ENCODE measurements at places on chromosomes 12 and 14.

DNA sequence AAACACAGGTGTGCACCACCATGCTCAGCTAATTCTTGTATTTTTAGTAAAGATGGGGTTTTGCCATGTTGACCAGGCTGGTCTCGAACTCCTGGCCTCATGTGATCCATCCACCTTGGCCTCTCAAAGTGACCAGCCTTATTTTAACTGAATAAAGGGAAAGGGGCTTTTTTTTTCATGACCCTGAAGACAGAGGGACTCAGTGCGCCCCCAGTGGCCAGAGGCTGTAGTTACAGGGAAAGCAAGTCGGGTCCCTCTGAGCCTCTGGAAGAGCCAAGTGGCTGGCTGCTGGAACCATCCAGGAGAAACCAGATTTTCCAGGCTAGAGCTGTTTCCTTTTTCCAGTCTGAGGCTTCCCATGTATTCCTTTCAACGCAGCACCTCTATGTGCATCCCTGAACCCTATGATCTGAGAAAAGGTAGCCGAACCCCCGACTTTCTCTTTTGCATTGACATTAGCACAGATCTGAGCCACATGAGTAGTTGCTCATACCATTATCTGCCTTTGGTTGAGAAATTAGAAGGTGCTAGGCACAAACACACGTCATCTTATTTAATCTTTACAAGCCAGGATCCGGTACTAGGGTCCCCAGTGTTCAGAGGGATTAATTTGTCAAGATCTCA, 342.7 kb downstream of the CACNA1C start:
- DNase-seq, result no peak

GRCh38 chr12:57309420-57309819, 58.4 kb upstream of the STAC3 start:
- DNase-seq, result no peak

- DNase-seq, result no peak
Observed at GRCh38 chr14:105067140-105067968, 2.1 kb upstream of the GPR132 start.

- no peak for DNase-seq
Observed at GRCh38 chr12:7344833-7345606, 41.1 kb downstream of the ACSM4 start.

GRCh38 chr12:53207042-53207441, at the start of gene ITGB7:
Gene ITGB7, minus strand, starts transcription at chr12:53207251. Its CDS starts 6,808 bp downstream, at chr12:53200443.
- no peak for DNase-seq

GRCh38 chr12:26692407-26692806, 140.6 kb downstream of the ITPR2 start:
- DNase-seq, result no peak

GRCh38 chr12:47112679-47113078, 32.9 kb upstream of the AMIGO2 start:
- no peak for DNase-seq

- DNase-seq, result no peak
Observed at GRCh38 chr14:98890556-98891340, 381.2 kb downstream of the BCL11B start.

- DNase-seq, result no peak
Observed at GRCh38 chr12:2641207-2641606, 153.6 kb upstream of the FKBP4 start.

- DNase-seq, result no peak
Observed at GRCh38 chr12:6364044-6364374, 11.4 kb downstream of the SCNN1A start.

DNA sequence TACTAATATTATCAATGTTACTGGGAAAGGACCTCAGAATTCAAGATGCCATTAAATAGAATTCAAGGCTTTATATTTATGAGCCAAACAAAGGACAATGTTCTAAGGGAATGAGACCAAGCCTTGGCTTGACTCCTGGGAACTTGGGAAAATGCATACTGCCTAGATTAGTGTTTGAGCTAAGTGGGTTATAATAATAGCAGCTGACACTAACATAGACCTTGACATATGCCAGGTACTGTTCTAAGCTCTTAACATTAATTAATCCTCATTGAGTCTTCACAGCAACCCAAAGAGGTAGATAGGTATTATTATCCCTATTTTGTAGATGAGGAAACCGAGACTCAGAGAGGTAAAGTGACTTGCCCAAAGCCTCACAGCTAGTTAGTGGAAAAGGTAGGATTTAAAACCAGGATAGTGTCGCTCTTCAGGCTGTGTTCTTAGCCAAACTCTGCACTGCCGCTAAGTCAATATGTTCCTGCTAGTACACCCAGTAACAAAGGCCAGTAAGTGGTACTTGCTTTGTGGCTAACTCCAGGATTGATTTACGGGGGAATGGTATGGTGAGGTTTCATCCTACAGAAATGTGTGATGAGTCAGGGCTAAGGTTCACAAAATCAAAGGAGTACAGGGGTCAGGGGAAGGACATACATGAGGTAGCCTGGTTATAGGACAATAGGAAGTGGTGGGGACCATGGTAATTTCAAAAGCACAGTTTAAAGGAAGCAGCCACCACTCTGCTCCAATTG, 35.8 kb upstream of the PRKAB1 start:
- DNase-seq, result no peak

DNA sequence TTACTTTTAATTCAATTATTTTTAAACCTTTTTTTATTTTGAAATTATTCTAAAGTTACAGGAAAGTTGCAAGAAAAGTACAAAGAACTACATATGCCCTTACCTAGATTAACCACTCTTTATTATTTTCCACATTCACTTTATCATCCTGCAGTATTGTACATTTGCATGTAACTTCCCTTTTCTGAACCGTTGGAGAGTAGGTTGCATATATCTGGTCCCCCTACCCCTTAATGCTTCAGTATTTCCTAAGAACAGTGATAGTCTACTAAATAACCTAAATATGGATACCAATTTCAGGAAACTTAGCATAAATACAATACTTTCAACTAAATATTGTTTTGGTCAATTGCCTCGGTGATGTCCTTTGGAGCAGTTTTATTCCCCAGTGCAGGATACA, 15.0 kb downstream of the G2E3 start:
- DNase-seq, result no peak

GRCh38 chr12:88854260-88854659, 274.0 kb upstream of the KITLG start:
- no peak for DNase-seq

DNA sequence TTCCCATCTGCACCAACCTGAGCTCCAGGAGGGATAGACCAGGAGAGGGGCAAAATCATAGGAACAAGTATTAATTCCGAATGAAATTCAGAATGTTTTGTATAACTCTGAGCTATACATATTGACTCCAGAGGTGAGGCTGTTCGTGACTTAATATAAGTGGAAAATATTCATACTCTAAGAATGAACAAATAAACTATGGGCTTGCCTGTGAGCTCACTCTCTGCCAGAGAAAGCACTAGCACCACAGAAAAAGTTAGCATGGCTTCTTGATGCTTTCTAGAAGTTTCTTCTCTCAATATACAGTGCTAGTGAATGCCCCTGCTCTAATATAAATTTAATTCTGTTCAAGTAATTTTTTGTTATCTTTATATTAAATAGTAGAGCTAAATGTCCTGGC, 1536.4 kb upstream of the FLRT2 start:
- no peak for DNase-seq

DNA sequence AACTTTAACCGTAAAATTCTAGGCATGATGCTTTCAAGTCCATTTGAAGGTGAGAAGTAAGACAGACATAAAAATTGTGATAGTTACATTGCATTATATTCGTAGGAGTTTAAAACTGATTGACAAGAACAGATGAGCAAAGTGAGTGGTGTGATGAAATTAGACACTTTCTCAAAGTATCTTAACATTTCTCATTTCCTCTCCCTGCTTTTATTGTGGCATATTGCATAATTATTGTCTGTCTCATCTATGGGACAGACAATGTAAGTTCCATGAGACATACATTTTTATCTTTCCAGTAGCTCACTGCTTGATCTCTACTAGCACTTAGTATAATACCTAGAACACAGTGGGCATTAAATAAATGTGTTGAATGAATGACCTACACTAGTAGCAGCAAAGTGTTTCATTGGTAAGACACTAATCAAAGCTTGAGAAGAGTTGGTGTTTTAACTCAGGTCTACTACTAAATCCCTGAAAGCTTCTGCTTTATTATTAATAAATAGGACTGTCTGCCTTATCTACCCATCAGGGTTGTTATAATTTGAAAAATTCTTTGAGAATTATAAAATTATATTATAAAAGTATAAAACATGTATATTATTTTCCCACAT, 19.0 kb downstream of the A2M start:
- DNase-seq, result no peak

DNA sequence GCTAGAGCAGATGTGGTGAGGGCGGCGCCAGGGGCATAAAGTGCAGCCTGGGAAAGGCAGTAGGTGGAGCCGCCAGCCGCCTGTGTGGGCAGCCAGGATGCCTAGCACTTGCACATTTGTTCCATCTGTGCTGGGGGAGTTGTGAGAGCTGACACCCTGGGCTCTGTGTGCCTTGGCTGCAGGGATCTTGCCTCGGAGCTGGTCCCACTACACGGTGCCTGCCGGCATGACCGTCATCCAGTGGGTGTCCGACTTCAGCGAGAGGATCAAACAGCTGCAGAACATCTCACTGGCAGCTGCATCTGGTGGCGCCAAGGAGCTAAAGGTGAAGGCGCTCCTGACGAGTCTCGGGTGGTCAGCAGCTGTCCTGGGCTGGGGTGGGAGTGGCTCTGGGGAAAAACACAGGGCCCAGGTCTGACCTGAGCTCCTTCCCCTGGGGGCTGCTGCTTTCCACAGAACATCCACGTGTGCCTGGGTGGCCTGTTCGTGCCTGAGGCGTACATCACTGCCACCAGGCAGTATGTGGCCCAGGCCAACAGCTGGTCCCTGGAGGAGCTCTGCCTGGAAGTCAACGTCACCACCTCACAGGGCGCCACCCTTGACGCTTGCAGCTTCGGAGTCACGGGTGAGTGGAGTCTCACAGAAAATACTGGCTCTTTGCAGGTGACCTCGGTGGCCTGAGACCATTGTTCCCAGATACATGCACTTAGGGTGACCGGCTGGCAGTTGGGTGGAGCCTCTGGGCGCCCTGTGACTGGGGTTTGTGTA, 37.4 kb downstream of the HSP90AA1 start:
- no peak for DNase-seq

DNA sequence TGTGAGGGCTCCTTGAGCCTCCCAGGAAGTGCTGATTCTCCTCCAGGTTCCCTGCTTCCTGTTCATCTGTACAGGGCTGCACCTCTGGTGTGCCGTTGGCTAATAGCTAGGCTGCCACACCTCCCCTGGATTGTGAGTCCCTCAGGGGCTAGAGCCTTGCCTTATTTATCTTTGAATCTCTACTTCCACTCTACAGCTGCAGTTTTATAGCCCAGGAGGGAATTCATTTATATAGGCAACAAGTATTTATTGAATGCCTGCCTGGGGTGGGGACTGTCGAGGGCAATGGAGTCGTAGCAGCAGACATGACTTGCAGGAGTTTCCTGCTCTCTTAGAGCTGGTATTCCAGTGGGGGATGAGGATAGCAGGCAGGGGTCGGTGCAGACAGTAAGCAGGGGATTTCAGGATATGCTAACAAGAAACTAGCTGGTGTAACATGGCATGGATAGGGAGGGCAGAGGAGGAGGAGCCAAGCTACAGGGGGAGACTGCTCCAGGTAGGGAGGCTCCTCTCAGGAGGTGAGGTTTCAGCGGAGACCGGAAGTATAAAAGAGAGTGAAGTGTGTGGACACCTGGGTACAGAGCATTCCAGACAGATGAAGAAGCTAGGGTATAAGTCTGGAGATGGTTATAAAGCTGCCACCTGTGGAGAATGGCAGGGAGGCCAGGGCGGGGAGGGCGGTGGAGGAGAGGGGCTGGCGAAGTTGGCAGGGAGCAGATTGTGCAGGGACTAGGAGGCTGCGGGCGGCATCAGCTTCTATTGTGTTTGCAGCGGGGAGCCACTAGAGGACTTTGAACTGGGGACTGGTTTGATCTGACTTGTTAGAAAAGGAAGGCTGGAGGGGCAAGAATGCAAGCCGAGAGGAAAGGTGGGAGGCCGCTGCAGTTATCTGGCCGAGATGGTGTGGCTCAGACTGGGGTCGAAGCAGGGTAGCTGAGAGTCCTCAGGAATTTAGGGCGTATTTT, 17.2 kb downstream of the USP30 start:
- no peak for DNase-seq

DNA sequence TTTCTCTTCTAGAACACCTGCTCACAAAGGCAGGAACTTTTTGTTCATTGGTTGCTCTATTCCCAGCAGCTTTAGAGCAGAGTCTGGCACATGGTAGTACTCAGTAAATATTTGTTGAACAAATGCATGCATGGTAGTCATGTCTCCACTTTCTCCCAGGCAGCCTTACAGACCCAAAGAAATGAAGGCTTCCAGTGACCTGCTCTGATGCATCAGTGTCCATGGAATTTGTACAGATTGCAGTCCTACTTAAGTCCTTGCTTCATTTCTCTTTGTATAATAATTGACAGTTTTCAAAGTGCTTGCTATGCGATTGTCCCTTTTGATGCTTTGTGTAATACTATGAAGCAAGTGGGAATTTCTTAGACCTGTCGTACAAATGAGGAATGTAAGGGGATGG, 119.6 kb downstream of the DERA start:
- DNase-seq, result no peak

DNA sequence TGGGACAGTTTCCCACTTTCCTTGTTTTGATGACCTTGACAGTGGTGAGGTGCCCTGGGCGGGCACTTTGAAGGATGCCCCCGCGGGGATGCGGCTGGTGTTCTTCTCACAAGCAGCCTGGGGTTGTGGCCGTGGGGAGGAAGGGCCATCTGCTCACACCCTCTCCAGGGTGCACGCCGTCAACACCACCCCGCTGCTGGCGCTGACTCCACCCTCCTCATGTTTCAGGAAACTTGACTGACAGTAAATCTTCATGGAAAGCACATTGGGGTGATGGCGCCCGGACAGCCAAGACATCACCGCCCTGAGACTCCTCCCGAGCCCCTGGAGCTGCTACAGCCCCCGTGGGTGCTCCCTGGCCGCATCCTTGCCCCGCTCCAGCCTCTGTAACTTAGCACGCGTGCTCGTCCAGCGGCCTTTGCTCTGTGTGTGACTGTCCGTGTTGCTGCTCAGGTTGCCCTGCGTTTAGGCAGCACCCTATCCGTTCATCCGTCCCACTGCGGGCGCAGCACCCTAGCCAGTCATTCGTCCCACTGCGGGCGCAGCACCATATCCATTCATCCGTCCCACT, 150.2 kb upstream of the C14orf180 start:
- DNase-seq, result no peak

DNA sequence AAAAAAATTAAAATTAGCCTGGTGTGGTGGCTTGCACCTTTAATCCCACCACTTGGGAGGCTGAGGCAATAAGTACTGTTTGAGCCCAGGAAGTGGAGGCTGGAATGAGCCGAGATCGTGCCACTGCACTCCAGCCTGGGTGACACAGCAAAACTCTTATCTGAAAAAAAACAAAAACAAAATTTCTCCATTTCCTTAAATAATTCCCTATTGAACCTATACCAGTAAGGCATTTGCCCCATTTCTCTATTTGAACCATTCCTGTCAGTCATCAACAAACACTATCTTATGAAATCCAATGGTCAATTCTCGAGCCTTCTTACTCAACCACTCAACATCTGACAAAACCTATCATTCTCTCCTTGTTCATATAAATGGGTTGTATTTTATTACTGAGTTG, 14.7 kb downstream of the SLC2A14 start:
- DNase-seq, result no peak

- no peak for DNase-seq
Observed at GRCh38 chr12:82886671-82887340, 200.1 kb downstream of the TMTC2 start.

- no peak for DNase-seq
Observed at GRCh38 chr14:27409944-27410343, 812.1 kb upstream of the NOVA1 start.

Measured in natural killer cell treated with Interleukin-12 subunit alpha and Interleukin-12 subunit beta and Interleukin-15 and Interleukin-18, amount 100 ng/mL, for 72 hours (primary cell).